ENCODE measurements at places on chromosomes 6 and 20.

DNA sequence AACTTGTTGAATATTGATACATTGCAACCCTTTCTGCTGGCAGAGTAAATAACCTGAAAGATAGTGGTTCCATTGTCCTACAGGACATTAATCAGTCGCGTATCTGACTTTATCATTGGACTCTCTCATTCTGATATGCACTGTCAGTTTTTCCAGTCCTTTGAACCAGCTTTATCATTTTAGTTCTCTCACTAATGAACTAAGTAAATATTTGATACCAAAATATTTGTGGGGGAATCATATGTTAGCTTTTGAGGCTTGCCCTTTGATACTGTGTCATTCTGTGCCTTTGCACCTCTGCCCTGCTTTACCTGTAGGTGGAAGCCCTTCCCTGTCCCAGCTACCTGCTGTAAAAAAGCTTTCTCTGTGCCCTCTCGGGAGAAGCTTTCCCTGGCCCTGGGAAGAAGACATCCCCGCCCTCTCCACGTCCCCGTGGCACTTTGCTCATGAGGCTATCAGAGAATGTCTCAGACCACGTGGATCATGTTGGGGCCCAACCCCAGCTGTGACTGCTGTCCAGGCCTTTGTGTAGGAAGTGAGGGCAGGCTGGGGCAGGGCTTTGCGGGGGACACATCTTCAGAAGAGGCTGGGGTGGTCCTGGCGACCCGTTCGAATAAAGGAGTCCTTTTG is 117.8 kb upstream of the NXT1 start:
- DNase-seq: no peak

GRCh38 chr6:168555618-168556273 is 114.8 kb downstream of the SMOC2 start:
- DNase-seq: no peak

GRCh38 chr6:20137837-20138236 is 74.4 kb downstream of the MBOAT1 start:
- DNase-seq: no peak

- no peak for DNase-seq
Measured at GRCh38 chr6:16483315-16483875, 245.0 kb downstream of the GMPR start.

DNA sequence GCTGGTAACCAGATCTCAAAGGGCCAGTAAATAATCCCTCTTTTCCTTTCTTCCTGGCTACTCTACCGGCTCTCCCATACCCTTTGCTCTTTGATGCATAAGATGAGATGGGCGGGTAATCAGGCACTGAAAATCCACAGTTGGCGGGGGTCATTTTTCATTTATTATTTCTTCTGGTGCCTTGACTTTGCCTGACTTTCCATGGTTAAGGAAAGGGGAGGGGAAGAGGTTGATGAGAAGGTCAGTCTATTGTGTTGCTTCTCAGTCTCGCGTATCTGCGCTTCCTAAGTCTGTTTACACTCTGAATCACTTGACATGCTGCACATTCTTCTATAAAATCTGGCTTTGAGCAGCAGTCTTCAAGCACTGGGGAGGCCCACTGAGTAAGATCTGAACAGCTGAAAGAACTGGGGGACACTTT is 121.1 kb upstream of the HDGFL1 start:
- DNase-seq: no peak

GRCh38 chr6:20746024-20746423 is 211.8 kb downstream of the CDKAL1 start:
- DNase-seq: no peak

GRCh38 chr6:127576874-127577273 is at the start of gene C6orf58:
TSS of gene C6orf58 (plus strand) at chr6:127577174. CDS start at chr6:127577186, 12 bp downstream.
- no peak for DNase-seq

- no peak for DNase-seq
Measured at GRCh38 chr6:135158397-135158796, 22.7 kb upstream of the MYB start.

- DNase-seq: no peak
Measured at GRCh38 chr6:31118178-31118577, 2.1 kb downstream of the CDSN start.

DNA sequence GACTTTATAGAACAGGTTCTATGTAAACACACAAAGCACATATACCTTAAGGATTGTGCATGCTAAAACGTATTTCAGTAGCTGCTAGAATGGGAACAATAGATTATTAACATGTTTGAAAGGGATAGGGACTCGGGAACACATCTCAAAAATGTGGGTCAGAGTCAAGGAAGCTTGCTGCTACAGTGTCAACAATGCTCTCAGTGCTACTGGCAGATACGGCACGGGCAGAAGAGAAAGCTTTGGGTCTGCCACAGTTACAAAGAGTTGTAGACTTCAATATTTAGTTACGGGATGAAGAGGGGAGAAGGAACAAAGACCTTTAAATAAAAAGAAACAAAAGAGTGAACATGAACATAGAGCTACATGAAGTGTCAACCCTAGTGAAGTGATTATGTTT is 170.5 kb downstream of the BACH2 start:
- DNase-seq: no peak

- peak; percentile 8 for DNase-seq
Measured at GRCh38 chr6:29834564-29835436, 7.2 kb downstream of the HLA-G start.

GRCh38 chr6:125392682-125393081 is 90.9 kb upstream of the HDDC2 start:
- no peak for DNase-seq

DNA sequence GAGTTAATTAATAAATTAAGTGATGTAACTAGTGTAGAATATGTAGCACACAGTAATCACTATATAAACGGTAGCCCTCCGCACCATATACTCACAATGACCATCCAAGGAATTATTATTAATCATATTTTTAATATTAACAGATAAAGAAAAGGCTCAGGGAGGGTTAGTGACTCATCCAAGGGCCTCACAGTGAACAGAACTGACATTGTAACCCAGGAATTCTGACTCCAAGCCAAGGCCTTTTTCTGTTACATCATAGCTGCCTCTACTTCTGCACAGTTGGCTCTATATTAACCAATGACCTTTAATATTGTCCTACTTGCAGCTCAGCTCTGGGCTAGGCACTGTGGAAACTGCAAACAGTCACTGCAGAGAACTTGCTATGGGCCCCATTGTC is 117.5 kb upstream of the SIRPG start:
- DNase-seq: peak; percentile 53

Data from AG10803 (cell line).